ENCODE measurements at places on chromosomes 5 and 9. TPM values are rescaled to one million over a fixed set of nuclear protein-coding genes. Genes with fewer than 3 reads are reported as not detected.

Gene GZMA
- not detected for total RNA-seq

DNA sequence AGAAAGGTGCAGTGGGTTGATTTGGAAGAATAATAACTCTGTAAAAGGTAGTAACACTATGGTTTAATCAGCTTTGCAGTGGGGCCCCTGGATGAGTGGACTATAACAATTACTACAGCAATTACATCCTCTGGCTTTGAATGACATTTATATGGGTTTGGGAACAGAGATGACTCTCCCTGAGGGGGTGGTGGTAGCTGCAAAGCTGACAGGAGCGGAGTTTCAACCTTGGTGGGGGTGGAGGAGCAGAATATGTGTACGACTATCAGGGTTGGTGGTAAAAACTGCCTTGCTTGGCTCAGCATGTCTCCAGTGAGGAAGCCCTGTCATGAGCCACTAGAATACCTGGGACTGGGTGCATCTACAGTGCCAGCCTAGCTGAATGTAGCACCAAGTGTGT lies 28.3 kb upstream of the NR3C1 start:
- H3K36me3 ChIP-seq = no peaks in the 10 kb centered on the region
- H3K4me3 ChIP-seq = no peak overlapping the region
- peaks cover 42% of the 10 kb centered on the region for H3K4me1 ChIP-seq

DNA sequence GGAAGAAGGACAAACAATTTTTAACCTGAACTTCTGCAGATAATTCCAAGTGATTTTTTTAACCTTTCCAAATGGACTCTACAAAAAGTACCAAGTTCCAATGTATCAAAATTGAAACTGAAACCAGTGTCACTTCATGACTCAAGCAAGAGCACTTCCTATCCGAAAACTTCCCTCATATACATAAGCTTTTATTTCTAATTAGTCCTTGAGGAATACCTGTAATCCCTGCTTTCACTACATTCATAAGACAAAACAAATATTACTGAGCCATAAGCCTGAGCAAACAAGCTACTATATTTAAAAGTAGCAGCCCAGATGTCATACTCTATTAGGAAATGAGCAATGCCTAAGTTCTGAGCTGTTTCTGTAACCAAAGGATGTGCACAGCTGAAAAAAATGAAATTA lies 224.4 kb downstream of the EBF1 start:
- DNase-seq = no peak
- H3K27me3 ChIP-seq = no peaks in the 10 kb centered on the region
- no peak overlapping the region for H3K27ac ChIP-seq
- H3K4me3 ChIP-seq = peak overlapping the region; percentile 41
- no peaks in the 10 kb centered on the region for H3K4me1 ChIP-seq

GRCh38 chr9:131475956-131476776 lies 26.6 kb upstream of the POMT1 start:
- H3K27ac ChIP-seq = no peak overlapping the region
- peaks cover 19% of the 10 kb centered on the region for H3K36me3 ChIP-seq
- DNase-seq = no peak
- no peaks in the 10 kb centered on the region for H3K4me1 ChIP-seq

Gene PDCD1LG2
- 37.9 TPM for total RNA-seq

Gene PLPP7
- total RNA-seq = 9.3 TPM

Gene SLC6A7
- total RNA-seq = not detected

- peaks cover 70% of the 10 kb centered on the region for H3K4me1 ChIP-seq
- no peaks in the 10 kb centered on the region for H3K27me3 ChIP-seq
- peaks cover 6% of the 10 kb centered on the region for H3K36me3 ChIP-seq
- H3K4me3 ChIP-seq = no peak overlapping the region
These were observed 10.4 kb downstream of the ARHGEF28 start for GRCh38 chr5:73636408-73636807.

DNA sequence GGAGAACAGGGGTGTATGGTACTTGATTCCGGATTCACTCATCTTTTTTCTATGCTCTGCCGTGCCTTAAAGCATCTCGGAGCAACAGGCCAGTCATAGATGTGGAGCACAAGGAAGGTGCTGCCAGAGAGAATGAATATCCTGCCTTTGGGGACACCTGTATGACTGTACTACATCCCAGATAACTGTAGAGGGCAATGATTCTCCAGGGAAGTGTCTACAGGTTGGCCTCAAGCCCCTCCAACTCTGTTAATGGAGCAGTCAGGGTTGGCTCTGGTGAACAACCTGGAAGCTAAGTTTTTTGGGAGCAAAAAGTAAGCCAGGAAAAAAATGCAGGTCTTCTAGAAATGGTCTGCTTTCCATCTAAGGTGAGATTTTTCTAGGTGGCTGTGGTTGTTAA lies 71.0 kb downstream of the NREP start:
- no peak overlapping the region for H3K27ac ChIP-seq
- DNase-seq = no peak
- H3K36me3 ChIP-seq = no peaks in the 10 kb centered on the region
- H3K4me3 ChIP-seq = no peak overlapping the region

DNA sequence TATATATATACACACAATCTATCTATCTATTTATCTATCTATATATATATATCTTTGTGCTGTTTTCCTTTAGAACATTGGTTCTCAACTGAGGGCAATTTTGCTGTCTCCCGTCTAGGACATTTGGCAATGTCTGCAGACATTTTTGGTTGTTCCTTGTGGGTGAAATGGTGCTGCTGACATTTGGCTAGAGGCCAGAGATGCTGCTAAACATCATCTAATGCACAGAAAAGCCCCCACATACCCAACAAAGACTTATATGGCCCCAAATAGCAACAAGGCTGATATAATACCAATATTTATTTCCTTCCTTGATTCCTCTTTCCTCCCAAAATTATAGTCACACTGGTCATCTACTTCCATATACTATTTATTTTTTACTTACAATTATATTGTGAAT lies 197.5 kb downstream of the TRPM3 start:
- H3K4me1 ChIP-seq = peaks cover 60% of the 10 kb centered on the region
- H3K27ac ChIP-seq = peak overlapping the region; percentile 62
- H3K36me3 ChIP-seq = peaks cover 10% of the 10 kb centered on the region
- peak overlapping the region; percentile 84 for H3K4me3 ChIP-seq

Gene ANGPTL2
- 17.0 TPM for total RNA-seq

Gene PDE6A
- total RNA-seq = not detected

Gene SUSD3
- total RNA-seq = not detected

Gene ASS1
- total RNA-seq = 102 TPM

DNA sequence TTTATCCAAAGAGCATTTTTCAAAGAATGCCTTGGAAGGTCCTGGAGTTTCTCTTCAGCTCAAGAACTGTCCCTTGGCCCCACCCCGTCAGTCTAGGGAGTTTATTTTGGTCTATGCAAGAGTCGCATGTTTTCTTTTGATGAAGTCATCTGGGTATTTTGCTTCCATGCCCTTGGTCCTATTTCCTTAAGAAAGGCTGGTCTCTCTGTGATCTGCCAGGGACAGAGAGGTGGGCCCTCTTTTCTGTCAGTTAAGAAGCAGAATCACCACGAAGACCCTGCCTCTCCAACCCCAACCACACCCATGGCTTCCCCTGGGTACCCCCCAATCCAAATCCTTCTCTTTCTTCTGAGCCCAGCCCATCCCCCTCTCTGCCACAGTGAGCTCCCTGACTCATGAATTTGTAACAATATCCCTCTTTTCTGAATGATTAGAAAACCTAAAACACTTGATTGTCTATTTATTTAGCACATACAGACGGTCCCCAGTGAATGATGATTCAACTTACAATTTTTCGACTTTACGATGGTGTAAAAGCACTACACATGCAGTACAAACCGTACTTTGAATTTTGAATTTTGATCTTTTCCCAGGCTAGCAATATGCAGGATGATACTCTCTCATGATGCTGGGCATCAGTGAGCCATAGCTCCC lies 163.5 kb upstream of the ADRA1B start:
- DNase-seq = no peak
- peaks cover 17% of the 10 kb centered on the region for H3K4me1 ChIP-seq
- peaks cover 11% of the 10 kb centered on the region for H3K36me3 ChIP-seq
- no peaks in the 10 kb centered on the region for H3K27me3 ChIP-seq
- no peak overlapping the region for H3K27ac ChIP-seq
- H3K4me3 ChIP-seq = no peak overlapping the region

DNA sequence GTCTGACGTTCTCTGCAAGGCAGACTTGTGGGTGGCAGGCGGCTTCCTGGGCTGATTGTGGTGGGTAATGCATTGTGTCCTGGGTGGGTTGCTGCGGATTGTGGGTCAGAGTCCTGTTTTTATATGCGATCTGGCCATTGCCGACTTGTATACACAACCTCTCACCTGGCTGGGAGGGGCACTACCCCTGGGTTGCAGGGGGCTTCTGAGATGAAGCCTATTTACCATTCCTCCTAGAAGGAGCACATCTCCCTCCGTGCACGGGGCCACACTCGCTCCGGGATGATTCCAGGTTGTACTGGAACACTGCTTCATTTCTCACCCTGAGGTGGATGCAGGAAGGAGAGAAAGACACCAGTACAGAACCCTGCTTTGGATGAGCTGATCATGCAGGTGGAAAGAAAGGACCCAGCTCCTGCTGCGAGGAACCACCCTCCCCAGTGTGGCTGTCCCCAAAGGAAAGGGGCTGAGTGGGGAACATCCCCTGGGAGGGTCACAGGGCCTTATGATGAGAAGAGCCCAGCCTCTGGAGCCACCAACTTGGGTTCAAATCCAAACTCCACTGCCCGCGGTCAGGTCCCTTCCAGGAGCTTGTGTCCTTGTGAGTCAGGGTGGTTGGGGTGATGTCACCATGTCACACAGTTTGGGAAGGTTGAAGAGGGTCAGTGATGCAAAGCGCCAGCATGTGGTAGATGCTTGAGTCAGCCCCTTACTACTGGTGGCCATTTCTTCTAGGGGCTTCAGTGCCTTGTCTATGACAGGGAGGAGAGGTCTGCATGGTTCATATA lies 151.8 kb upstream of the COL5A1 start:
- no peak overlapping the region for H3K4me3 ChIP-seq
- no peak overlapping the region for H3K27ac ChIP-seq
- H3K4me1 ChIP-seq = peaks cover 41% of the 10 kb centered on the region
- H3K36me3 ChIP-seq = no peaks in the 10 kb centered on the region
- no peaks in the 10 kb centered on the region for H3K27me3 ChIP-seq
- DNase-seq = no peak

- DNase-seq = no peak
- H3K27me3 ChIP-seq = no peaks in the 10 kb centered on the region
- H3K4me1 ChIP-seq = no peaks in the 10 kb centered on the region
- no peak overlapping the region for H3K27ac ChIP-seq
- H3K4me3 ChIP-seq = no peak overlapping the region
These were observed 841.9 kb upstream of the ACO1 start for GRCh38 chr9:31542384-31543055.

DNA sequence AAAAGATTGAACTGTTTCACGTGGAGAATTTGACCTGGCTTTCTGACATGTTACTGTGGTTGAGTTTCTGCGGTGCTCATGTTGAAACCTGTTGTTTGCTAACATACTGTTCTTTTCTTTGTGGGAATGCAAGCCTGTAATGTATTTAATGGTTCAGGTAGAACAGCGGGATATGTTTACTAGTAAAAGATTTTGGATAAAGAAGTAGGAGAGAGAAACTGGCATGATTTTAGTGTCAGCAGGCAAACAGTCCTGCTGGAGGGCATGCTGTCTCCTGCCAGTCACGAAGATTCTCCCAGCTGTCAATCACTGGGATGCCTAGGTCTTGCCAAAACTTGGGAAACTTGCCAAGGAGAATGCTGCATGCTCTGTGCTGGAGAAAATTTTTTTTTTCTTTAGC lies 263.5 kb downstream of the TAF11L14 start:
- H3K27ac ChIP-seq = no peak overlapping the region
- H3K4me3 ChIP-seq = no peak overlapping the region
- H3K36me3 ChIP-seq = no peaks in the 10 kb centered on the region
- H3K4me1 ChIP-seq = no peaks in the 10 kb centered on the region

DNA sequence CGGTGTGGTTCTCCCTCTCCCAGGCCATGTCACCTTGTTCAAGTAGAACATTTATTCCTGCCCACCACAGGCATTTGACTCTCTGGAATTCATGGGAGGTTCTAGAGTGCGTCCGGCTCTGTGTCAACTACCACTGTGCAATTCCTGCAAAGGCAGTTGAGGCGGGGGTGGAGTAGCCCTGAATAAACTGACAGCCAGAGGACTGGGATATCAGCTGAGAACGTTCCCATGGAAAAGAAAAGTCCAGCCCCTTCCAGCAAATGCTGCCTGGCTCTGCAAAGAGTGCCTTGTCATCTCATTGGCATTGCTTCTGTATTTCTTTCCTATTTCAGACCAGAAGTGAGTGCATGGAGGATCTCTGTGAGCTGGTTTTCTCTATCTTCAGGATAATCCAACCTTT lies 18.9 kb upstream of the MEGF9 start:
- H3K27ac ChIP-seq = no peak overlapping the region
- no peaks in the 10 kb centered on the region for H3K36me3 ChIP-seq
- no peak overlapping the region for H3K4me3 ChIP-seq
- peaks cover 4% of the 10 kb centered on the region for H3K27me3 ChIP-seq
- peaks cover 41% of the 10 kb centered on the region for H3K4me1 ChIP-seq
